ENCODE measurements at places on chromosomes 5 and 9.

- no peak for DNase-seq
These were observed 62.4 kb downstream of the SECISBP2 start for GRCh38 chr9:89380437-89381307.

DNA sequence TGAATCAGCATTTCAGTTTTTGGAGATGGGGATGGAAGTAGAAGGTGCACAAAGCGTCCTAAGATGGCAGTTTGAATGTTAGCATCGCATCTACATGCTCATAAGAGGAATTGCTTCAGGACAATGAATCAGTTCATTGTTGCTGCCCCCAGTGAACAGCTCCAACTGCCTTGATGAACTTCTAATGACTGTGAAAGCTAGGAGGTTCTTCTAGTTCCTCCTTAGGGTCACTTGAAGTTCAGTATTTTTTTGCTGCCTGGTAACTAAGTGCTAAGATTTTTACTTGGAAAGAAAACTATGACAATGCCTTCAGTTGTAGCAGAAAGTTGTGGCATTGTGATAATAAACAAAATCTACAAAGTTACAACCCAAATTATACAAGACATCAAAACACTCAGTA is 271.6 kb downstream of the RAB3C start:
- no peak for DNase-seq

- DNase-seq: no peak
These were observed 198.1 kb downstream of the ENC1 start for GRCh38 chr5:74442466-74442865.

- DNase-seq: no peak
These were observed 7.8 kb upstream of the ALDOB start for GRCh38 chr9:101443364-101443771.

DNA sequence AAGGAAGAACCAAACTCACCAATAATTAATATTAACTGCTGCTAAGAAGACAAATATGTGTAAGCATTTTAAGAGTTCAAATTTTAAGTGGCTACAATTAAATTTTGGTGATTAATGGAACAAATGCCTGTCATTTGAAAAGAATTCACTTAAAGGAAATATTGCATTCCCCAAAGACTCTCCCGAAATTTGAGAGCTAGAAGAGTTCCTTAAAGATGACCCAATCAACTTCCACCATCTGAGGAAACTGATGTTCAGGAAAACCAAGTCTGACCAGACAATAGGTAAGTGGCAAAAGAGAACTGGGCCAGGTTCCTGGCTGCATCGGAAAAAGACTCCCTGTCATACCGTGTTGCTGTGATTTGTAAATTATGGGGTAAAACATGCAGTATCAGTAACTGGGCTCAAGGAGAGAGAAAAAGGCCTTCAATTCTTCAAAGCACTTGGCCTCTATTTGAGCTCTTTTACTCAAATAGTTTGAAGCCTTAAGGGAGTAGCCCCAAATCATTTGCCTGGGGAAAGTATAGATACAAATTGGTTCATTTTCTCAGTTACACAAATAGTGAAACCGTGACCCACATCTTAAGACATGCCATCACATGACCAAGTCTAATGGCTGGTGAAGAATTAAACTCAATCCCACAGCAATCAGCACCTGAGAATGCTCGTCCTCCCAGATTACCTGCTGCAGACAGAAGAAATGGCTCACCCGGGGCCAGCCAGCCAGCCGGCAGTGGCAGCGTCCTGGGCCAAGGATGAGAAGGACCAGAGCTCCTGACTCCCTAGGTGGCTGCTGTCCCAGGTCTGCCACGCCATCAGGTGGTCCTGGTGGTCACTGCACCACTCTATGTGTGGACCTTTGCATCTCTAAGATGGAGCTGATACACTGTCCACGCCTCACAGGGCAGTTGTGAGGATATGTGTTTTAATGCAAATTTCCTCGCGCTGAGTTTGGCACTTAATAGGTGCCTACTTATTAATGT is 162.9 kb downstream of the TTLL11 start:
- DNase-seq: no peak

DNA sequence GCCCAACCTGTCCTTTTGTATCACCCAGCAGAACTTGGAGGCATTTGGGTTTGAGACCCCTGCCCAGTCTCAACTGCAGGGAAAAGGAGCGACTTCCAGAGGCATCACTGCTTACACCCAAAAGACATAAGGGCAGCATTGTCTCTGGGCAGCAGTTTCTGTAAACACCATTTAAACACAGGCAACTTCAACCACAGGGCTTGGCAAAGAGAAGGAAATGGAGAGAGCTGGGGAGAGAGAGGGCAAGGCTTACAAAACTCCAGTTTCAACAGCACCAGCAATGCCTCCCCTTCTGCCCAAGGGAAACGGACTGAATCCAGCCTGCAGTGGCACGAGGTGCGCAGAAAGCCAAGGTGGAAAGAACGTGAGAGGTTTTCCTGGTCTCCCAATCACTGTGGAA is 147.6 kb downstream of the ROR2 start:
- no peak for DNase-seq
